ENCODE measurements at places on chromosomes 4 and X.

DNA sequence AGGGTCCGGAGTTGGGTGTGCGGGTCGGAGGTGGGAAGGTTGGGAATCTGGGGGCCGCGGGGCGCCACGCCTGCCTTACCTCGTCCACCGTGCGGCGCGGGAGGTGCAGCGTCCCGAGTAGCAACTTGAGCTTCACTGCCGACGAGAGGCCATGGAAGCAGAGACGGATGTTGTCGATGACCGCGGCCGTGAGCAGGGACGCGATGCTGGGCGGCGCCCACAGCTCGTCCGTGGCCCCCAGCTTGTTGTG is 178 bp downstream of the NELFA start:
- DNase-seq: no peak

GRCh38 chrX:109783701-109784079 is 50.6 kb upstream of the ACSL4 start:
- DNase-seq: no peak

- no peak for DNase-seq
Observed at GRCh38 chrX:119762718-119763117, 4.3 kb downstream of the SOWAHD start.

GRCh38 chrX:50609796-50610195 is 139.2 kb upstream of the DGKK start:
- DNase-seq: no peak

DNA sequence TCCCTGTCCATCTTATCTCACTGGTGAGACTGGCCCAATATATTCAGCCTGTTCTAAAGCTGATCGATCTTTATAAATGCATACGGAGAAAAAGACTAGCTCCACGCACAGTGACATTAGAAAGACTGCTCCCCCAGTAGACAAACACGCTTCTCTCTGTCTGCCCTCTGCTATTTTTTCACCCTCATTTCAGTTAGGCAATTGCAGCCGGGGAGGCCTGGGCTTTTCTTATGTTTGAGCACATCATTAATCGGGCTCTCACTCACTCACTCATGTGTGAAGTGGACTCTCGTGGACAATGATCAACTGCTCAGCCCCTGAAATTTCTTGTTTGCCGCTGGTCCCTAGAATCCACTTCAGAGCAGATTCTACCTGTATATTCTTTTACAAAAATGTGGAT is 824.7 kb upstream of the TENM3 start:
- DNase-seq: no peak
